Stimulated activated CD4-positive, alpha-beta T cell treated with anti-CD3 and anti-CD28 coated beads, Interleukin-1b, Interleukin-23, amount 100 ng/mL, for 1 hour (primary cell): ENCODE measurements at places on chromosomes 13 and 19.

GRCh38 chr19:42280815-42281145 is 11.7 kb downstream of the CIC start:
- no peak for DNase-seq

- no peak for DNase-seq
These were observed 2.5 kb upstream of the FBXL3 start for GRCh38 chr13:77029436-77029835.

DNA sequence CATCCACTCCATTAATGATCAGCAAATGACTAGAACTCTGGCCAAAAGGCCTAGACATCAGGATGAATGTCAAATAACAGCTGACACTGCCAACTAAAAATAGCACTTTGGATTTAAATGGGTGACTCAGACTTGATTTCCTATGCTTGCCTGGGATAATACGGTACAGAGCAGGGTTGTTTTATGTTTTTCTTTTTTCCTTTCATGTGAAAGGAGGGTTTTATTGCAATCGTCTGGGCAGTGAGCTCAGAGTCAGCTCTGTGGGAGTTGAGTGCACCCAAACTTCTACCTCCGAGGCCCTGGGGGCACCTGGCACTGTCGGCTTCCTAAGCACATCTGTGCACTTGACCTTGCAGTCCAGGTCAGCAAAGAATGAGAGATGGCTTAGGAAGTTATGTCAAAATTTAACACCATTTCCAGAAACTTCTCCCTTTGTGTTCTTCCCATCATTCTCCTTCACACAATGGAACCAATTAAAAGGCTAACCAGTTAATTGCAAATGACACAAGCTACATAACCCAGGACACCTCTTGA is 134.1 kb downstream of the LACC1 start:
- DNase-seq, result no peak

DNA sequence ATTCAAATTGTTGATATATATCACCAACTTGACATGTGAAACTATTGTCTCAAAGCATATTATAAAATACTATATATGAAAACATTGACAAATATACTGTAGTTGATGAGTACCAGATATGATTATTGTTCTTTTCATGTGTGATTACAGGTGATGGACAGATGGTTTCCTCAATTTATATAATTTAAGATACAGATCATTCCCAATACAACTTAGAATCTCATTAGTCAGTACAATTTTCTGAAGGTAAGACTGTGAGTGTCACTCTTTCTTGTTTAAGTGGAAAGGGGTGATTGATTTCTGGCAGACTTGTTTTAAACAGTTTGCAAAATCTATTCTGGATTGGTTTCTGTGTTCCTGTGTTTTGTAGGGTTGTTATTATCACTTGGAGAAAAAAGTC is 498.8 kb downstream of the IRS2 start:
- no peak for DNase-seq

- no peak for DNase-seq
These were observed 376.7 kb downstream of the LIG4 start for GRCh38 chr13:107838588-107839161.

DNA sequence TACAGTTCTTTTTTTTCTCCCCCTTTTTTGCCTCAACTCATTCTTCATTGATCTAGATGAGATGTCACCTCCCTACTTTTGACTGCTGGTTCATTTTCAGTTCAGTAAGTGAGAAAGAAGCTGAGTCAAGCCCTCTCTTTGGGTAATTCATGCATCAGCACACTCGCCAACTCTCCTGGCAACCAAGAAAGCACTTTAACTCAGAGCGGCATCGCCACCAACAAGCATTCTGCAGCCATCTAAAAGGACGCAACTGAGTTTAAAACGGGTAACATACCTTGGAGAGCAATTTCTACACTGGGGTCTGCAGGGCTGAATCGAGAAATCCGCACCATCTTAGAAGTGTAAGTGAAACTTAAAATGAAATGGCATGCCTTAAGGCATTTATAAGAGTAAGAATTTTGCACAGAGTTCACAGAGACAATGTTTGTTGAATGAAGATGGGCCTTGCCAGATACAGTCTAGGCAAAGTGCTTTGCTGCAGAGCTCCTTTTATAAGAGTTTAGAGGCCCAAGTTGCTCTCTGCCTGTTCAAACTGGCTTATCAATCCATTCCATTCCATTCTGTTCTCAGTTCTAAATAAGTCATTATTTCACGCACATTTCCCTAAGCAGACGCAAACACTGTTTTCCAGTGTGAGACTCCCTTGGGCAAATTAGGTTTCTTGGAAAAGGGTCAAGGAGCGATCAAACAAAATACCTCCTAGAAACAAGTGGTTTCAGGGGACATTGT is 338.0 kb downstream of the ENOX1 start:
- no peak for DNase-seq

DNA sequence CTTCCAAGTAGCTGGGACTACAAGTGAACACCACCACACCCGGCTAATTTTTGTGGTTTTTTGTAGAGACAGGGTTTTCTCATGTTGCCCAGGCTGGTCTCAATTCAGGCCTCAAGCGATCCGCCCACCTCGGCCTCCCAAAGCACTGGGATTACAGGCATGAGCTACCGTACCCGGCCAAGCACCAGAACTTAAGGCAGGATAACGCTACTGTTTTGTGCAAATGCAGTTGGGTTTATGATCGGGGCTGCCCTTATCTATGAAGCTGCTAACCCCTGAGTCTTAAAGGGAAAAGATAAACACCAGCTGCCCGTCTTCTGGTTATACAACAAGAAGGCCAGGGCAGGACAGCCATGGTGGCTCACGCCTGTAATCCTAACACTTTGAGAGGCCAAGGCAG is 12.6 kb upstream of the TM6SF2 start:
- no peak for DNase-seq

GRCh38 chr13:110447801-110448200 is 113.7 kb downstream of the RAB20 start:
- no peak for DNase-seq

- no peak for DNase-seq
These were observed 22.9 kb upstream of the FRY start for GRCh38 chr13:32008518-32009175.

DNA sequence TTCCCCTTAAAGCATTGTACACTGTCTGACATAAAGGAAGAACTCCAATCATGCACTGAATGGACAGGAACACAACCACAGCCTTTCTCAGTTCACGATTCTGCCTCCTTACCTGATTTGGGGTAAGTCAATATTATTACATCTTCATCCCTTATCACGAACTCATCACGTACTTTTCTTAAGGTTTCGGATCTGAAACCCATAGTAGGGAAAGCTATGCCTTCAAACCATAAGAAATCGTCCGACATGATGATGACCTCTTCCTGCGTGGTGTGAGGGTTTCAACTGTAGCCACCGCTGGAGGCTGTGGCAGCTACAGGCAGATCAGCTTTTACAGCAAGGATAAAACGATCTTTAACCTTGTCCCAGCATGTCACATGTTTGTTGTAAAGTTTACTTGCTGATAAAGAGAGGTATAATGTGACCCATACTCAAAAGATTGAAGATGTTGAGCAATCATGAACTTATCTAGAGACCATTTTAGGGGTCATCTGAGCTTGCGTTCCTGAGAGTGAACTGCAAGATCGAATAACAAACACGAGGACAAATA is at the start of gene SULT2A1:
Gene SULT2A1 (minus strand): TSS at position 306 of the 550 bp plus-strand sequence. CDS start 58 bp downstream, at position 248.
- no peak for DNase-seq

DNA sequence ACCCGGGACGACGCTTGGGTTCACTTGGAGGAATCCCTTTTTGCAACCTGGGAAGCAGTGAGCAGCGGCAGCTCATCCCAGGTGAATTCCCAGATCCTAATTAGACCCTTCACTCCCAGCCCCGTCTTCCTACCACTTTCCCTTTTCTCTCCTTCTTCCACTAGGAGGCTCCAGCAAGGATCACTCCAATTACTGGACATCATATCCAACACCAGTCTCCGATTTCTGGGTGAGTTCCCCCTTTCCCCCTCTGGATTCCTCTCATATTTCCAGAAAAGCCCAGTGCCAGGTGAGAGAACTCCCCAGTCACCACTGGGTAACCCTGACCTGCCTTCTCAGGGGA is 17.1 kb upstream of the ZSCAN4 start:
- DNase-seq, result no peak

GRCh38 chr19:49442771-49443365 is 1.5 kb upstream of the SLC17A7 start:
- no peak for DNase-seq

GRCh38 chr13:110634558-110634957 is 19.2 kb downstream of the NAXD start:
- DNase-seq, result no peak

DNA sequence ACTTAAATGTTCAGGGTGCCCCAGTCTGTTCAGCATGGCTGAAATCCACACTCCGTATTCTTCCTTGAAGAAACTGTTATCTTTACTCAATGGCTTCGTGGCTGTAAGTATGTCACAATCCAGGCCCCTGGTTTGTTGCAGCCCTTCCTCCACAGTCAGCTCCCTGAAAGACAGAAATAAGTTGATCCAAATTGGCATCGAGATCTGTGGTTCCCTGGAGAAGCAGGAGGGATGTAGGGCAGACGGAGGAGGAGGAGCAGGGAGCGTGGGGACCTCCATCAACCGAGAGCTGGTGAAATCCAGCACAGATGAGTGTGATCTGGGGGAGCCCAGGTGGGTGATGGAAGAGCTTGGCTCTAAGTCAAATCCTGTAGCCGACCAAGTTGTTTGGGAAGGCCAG is 304 bp downstream of the TSPAN16 start:
- no peak for DNase-seq

DNA sequence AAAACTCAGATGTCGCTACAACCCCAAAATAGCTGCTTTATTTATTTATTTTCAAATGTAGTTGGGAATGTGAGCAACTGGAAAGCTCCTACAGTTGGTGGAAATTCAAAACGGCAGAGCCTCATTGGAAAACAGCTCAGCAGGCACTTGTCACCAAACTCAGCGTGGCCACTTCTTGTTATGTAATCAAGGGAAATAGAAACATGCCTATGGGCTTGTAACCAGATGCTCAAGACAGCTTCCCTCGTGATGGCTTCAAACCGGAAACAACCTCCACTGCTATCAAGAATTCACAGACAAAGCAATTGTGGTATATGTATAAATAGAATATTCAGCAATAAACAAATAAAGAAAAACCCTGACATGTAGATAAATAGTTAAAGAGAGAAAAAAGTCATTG is 627.8 kb upstream of the SLC10A2 start:
- no peak for DNase-seq

DNA sequence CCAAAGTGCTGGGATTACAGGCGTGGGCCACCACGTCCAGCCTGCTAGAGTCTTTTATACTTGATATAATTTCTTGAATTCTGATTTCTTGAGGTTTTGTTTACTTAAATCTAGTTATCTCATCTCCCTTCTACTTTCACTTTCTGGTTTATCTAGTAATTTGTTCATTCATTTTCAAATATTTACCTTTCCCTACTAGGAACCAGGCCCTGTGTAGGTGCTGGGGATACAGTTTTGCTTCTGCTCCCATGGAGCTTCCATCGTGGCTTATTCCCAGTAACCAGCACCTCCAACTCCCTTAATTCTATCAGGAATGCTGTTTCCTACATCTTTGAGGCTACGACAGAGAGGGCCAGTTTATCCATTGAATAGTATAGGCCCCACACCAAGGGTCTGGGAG is 24.1 kb upstream of the TRIM13 start:
- DNase-seq, result no peak

GRCh38 chr19:29714953-29715700 is at the start of gene C19orf12:
TSS of gene C19orf12 (minus strand) at chr19:29715261. CDS start at chr19:29708413, 6,848 bp downstream.
- peak; percentile 48 for DNase-seq

DNA sequence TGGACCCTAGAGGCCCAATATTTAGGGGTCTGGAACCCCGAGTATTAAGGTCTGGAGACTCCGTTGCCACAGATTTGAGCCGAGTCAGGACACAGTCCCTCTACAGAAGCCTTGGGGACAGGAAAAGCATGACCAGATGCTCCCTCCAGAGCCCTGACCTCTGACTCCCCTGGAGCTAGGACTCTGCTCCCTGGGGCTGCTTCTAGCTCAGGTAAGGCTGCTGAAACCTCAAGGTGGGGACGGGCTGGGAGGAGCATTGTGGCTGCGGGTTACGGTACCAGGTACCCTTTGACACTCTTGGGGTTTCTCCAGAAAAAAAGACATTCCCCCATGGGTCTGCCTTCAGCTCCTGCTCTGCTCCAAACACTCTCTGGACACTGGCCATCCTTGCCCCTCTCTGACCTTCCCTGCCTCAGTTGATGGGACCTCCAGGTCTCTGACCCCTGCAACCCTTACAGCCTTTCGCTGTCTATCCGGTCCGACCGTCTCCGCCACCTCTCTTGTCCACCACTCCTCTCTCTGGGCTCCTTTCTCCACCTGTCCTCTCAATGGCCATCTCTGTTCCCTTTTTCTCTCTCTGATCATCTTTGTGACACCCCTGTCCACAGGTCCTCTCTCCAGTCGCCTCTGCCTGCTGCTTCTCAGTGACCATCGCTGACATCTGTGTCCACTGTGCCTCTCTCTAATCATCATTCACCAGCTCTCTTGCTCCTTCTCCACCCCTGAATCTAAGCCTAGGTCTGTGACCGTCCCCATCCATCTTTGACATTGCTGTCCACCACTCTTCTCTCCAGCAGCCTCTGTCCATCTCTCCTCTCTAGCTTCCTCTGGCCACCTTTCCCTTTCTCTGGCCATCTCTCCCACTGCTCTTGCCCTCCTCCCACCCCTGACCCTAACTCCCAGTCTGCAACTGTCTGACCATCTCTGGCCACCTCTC is 1.4 kb downstream of the LRFN3 start:
- DNase-seq, result no peak

- DNase-seq, result no peak
These were observed 6.9 kb downstream of the CBARP start for GRCh38 chr19:1230783-1231489.

- DNase-seq, result no peak
These were observed 3.1 kb downstream of the PPP1R14A start for GRCh38 chr19:38252941-38253691.

GRCh38 chr13:100130930-100131511 is 42.1 kb downstream of the PCCA start:
- no peak for DNase-seq

DNA sequence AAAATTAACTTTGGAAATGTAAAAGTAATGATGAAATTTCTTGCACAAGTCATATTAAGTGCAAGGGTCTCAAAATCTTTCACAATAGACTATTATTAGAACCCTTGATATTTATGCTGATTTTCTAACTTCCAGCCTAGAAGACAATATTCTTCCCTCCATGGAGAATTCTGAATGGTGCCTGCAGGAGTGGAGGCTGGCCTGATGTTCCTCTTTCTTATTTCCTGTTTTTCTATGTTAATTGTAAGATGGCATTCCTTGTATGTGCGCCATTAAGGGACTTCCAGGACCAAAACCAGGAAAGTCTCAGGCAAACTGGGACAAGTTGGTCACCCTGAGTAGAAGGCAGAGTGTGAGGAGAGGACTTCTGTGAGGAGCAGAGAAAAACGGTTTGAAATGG is 294.9 kb downstream of the DLEU7 start:
- DNase-seq, result no peak

GRCh38 chr19:31546205-31546960 is 197.1 kb upstream of the TSHZ3 start:
- no peak for DNase-seq

GRCh38 chr13:101718496-101718895 is 266.0 kb downstream of the ITGBL1 start:
- no peak for DNase-seq

- no peak for DNase-seq
These were observed 13.7 kb upstream of the MAP3K10 start for GRCh38 chr19:40177286-40178070.

GRCh38 chr13:113493315-113493951 is 2.9 kb upstream of the DCUN1D2 start:
- DNase-seq, result no peak
